ENCODE measurements at places on chromosomes 11 and 22.
A peak's percentile ranks its signal among the peaks of the same experiment; 100 is the strongest.

DNA sequence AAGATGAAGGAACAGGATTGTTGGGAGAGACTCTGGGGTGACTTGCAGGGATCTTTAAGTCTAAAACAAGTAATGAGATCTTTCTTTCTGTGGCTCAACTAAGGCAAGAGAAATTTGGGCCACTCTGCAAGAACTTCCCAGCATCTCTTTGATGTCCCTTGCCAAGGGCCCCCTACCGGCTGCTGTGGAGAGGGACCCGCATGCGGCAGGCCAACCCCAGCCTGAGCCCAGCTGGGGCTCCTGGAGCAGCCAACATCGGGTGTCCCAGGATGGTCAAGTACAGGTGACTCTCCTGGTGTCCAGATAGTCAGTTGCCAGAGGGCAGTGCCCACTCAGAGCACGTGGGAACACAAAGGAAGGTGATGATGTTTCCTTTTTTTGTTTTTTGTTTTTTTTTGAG is 363.2 kb downstream of the TBC1D22A start:
- peak; percentile 46 for DNase-seq

DNA sequence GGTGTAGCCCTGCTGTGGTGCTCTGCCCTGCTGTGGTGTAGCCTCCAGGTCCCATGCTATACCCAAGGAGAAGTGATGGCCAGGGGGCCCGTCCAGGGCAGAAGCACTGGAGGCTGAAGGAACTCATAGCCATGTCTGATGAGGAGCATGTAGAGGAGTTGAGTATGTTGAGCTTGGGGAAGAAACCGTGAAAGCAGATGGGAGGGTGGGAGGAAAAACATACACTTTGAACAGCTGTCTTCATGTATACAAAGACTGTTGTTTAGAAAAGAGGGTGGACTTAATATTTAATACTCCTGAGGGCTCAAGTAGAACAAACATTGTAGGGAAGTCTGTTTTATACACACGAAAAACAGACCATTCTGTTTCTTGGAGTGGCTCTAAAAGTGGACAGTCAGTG is 26.6 kb upstream of the TTC12 start:
- DNase-seq = no peak

- DNase-seq = no peak
Observed at GRCh38 chr22:27088026-27088425, 430.6 kb downstream of the MIAT start.

DNA sequence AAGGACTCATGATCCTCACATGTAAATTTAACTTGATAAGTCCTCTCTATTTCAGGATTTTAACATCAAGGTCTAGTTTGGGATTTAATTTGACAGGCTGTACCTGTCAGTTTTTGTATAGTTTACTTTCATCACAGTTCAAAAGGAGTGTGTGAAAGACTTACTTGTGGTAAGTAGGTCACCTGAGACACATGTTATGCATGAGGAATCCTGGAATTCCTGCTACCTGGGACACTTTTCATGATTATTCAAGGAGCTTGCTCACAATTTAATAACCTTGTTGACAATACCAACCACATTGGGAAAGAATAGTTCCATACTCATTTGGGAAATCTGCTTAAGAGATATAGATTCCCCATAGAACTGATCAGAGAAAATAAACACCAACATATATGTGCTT is 15.8 kb upstream of the SLC36A4 start:
- no peak for DNase-seq

GRCh38 chr11:75191330-75191717 is 40.4 kb downstream of the SLCO2B1 start:
- no peak for DNase-seq

- DNase-seq = peak; percentile 100
Observed at GRCh38 chr22:20020533-20021195, at the start of gene TANGO2. TSS of gene TANGO2 (plus strand) at chr22:20021110. CDS start at chr22:20036799, 15,689 bp downstream.

DNA sequence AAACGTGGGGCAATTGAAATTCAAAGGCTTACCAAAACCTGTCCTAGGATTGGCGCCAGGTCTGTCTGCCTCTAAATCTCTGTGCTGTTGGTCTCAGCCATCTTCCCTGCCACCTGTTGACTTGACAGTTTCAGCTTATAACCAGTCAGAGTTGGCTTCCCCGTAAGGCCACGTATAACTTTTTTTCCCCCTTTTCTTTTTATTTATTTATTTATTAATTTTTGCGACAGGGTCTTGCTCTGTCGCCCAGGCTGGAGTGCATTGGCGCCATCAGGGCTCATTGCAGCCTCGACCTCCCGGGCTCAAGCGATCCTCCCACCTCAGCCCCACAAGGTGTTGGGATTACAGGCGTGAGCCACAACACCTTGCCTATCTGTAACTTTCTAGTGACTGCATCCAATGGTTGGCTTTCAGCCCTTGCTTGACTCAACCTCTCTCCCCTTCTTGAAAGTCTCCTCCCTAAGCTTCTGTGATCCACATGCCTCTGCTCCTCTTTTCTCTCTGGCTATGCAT is 1.4 kb upstream of the SYVN1 start:
- DNase-seq = no peak

DNA sequence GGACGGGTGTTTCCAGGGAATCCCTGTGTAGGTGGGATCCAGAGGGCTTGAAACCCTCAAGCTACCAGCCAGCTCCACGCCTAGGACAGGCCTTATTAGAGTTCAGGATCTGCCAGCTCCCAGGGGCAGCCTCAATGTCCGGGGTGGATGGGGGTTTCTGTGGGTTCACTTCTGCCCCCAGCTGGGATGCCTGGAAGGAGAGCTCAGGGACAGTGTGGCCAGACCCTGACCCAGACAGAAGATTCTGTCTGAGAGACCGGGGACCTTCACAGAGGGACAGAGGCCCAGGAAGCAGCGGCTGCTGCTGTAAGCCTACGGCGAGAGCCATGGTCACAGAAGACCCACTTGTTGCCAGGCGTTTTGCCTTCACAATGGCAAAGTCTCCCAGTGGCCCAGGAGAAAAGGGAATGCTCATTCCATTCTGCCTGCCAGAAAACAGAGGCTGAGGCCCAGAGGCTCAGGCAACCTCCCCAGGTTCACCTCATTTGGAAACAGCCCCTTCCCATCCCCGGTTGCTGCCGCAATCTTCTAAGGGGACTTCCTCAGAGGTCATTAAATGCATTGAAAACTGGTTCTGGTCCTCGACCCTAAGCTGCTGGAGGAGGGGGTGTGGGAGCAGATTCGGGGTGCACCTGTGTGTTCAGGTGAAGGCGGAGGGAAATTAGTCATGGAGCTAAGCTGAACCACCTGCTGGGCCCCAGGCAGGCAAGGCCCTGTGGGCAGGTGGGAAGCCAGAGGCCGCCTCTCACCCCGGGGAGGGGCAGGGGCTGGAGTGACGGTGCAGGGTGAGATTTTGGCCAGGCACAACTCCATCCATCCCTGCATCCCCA is 4.9 kb upstream of the KRTAP5-6 start:
- DNase-seq = no peak

DNA sequence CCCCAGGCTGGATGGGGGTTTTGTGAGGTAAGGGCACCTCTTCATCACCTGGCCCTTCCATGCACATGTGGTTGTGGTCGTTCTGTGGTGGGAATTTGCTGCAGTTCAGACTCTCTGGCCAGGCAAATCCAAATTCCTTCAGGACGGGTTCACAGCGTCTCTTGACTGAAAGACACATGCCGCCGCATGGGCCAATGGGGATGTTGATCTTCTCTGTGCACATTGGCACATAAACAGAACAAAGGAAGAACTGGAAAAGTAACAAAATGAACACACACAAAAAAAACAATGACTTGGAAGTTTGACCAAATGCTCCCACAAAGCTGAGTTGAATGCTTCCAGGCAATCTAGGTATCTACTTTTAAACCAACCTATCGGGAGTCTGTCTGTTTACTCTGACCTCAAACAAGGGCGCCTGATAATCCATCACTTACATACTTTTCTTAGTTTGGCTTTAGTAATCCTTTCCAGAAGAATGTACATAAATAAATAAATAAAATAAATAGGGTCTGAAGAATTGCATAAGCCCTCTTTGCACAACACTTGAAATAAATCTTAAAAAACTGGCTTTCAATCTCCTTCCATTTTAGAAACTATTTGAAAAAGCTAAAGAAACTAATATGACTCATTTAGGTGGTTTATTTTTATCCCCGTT is 2.8 kb downstream of the FZD4 start:
- no peak for DNase-seq

DNA sequence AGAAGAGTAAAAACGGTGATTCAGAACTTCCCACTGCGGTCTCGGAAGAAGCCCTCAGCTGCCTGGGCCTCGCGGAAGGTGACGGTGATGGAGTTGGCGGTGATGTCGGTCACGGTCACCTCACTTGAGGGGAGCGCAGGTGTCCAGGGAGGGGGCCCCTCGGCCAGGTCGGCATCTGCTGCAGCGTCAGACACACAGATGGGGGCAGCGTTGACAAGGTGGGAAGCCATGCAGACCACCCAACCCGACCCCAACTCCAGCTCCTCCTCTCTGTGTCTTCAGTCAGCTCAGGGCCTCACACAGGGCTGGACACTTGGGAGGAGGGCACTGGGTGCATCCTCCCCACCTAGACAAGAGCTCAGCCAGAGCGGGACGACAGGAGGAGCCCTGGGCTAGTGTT is 18.6 kb downstream of the CBX7 start:
- no peak for DNase-seq

- DNase-seq = peak; percentile 29
Observed at GRCh38 chr22:22342697-22343580, 98.4 kb downstream of the VPREB1 start.

DNA sequence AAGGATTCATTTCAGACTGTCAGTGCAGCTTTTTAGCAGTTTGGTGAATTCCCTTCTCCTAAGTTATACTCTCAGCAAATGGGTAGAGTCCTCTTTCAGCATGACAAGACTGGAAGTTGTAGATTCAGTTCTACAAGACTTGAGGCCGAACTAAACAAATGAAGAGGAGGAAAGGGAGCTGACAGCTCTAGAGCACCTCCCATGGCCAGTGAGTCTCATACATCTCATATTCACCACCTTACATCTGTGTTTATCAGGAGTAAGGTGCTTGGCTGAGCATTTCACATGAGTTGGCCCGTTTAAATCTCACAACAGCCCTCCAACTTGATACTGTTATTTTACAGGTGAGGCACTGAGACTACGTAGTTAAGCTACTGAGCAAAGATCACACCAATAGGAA is 30.4 kb downstream of the SEZ6L start:
- DNase-seq = no peak

GRCh38 chr11:111941963-111942362 is 4.8 kb downstream of the DIXDC1 start:
- no peak for DNase-seq

DNA sequence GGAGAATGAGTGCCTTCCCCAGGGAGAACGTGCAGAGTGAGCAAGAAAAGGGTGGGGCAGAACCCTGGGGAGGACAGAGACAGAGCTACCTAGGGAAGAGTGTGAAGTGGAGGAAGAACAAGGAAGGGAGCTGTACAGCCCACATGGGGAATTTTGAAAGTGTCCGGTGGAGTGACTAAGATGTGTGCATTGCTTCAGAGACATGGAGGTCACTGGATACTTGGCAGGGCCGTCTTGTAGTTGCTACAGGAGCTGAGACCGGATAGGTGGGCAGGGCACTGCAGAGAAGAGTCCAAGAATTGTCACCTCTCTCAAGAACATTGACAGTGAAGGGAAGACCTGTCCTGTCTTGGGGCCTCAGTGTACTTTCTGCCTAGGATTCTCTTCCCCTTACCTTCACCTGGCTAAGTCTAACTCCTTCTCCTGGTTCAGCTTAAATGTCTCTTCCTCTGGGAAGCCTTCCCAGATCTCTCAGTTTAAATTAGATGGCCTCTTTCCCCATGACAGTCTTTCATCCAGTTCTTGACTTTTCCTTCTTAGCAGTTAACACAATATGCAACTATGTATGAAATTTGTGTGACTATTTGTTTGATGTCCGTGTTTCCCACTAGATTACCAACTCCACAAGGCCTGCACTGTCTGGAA is 9.2 kb upstream of the P2RY6 start:
- DNase-seq = no peak
